ENCODE measurements at places on chromosomes 6 and 20. TPM values are rescaled to one million over a fixed set of nuclear protein-coding genes. Genes with fewer than 3 reads are reported as not detected.

Gene PTP4A1
- polyA plus RNA-seq, result 13.7 TPM

DNA sequence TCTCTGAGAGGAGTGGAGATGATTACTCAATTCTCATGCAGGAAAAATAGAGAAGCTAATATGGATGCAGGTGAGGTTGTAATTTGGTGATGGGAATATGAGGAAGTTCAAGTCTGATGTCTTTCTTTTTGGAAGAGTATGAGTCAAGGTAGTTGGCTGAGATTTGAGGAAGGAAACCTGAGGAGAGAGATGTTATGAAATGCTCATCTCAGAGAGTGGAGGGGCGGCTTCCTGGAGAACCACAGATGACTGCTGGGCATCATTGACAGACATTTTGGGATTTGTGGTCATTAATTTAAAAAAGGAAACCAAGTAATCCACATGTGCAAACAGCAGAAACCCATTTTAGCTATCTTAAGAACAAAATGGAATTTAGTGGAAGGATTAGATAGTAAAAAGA lies 72.5 kb upstream of the UST start:
- DNase-seq, result no peak

Gene SLPI
- 27.3 TPM for polyA plus RNA-seq

Gene C20orf144
- polyA plus RNA-seq, result 0.12 TPM

- no peak for DNase-seq
Measured at GRCh38 chr20:46689754-46690085, 476 bp upstream of the TP53RK start.

DNA sequence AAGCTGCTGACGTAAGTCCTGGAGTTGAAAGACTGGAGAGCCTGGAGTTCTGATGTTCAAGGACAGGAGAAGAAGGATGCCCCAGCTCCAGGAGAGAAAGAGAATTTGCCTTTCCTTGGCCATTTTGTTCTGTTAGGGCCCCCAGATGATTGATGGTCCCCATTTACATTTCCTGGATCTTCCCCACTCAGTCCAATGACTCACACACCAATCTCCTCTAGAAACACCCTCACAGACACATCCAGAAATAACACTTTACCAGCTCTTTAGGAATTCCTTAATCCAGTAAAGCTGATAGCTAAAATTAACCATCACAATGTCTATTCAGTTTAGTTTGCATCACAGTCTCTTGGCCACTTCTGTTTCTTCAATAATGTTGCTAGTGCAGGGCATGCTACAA lies 260.2 kb upstream of the IRAK1BP1 start:
- no peak for DNase-seq

Gene LST1
- polyA plus RNA-seq, result 6.0 TPM

DNA sequence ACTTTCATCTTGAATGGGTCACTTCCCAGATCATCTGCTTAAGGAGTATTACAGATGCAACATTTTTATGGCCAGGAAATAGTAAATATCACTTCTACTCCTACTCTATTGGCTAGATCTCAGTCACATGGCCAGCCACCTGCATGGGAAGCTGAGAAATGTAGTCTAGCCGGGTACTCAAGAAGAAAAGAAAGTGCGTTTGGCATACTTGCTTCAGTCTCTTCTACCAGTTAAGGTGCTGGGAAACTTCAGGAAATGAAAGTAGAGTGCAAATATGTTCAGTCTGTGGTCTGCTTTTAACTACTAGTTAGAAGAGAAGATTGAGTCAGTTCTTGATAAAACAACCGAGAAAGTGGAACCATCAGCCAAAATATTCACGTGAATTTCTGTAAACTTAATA lies 129.2 kb downstream of the PDSS2 start:
- no peak for DNase-seq

DNA sequence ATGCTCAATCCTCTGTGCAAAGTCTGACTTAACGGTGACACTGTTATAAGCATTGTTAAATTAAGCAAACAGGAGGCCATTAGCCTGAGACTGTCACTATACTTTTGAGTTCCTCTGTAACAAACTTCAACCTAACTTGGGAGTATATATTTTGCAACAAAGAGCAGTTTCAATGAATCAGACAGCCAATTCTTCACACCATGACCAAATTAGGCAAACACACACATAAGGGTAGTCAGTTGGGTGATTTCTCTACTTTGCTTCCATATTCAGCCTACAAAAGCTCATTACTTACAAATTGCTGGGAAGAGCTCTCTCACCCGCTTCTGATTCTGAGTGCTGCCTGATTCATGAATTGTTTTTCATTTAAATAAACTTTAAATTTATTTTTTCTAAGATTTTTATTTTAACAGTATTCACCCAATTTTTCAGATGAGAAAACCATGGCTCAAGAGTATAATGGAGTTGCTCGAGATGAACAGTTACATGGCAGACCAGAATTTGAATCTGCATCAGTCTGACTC lies 60.5 kb downstream of the HACE1 start:
- DNase-seq, result no peak

- DNase-seq, result no peak
Measured at GRCh38 chr20:20624914-20625313, 87.5 kb downstream of the RALGAPA2 start.

- DNase-seq, result no peak
Measured at GRCh38 chr20:32088759-32089158, 20.8 kb upstream of the TM9SF4 start.

Data from pancreas (tissue), 10 donors.